ENCODE measurements at places on chromosomes 3 and 15.

- no peak for DNase-seq
These were observed 23.4 kb downstream of the TMEM202 start for GRCh38 chr15:72421484-72421883.

GRCh38 chr3:186209810-186210752 is 101.2 kb upstream of the ETV5 start:
- DNase-seq = no peak

DNA sequence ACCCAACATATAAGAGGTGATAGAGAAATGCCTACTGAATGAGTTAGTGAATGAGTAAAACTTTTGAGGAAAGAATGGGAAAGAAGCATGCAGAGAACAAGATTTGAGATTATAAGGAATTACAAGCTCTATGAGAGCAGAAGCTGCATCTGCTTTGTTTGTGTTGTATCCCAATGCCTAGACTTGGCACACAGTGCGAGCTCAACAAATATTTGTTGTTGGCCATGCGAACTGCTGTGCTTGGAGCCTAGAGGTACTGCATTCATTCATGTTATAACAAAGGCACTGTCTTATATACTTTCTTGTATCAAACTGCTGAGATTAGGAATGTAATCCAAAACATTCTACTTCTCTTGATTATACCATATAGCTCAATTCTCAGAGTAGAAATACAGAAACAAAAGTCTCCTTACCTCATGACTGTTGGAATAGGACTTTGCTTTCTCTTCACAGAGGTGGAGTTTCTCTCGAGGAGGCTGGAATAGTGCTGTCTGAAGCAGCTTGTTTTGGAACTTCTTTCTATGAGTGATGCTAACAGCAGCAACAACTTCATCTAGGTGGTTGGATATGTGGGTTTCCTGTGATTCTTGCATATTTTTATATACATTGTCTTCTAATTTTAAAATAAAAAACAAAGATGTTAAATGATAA is 21.1 kb downstream of the TTC23 start:
- DNase-seq = no peak

DNA sequence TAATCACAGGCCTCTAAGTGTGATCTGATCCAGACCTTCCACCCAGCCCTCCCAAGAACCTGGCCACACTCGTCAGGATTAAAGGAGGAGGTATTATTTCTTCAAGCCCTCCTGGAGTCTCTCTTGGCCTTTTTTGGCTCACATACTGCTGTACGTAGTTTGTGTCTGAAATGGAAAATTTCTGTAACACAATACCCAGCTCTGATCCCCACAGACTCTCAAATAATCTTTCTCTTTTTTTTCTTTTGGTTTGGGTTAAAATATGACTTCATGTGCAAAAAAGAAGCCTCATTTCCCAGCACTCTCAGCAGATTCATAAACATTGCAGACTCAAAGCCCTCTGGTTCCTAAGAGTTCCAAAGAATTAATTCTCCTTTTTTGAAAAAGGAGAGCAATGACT is 96.5 kb upstream of the PHLDB2 start:
- DNase-seq = no peak

DNA sequence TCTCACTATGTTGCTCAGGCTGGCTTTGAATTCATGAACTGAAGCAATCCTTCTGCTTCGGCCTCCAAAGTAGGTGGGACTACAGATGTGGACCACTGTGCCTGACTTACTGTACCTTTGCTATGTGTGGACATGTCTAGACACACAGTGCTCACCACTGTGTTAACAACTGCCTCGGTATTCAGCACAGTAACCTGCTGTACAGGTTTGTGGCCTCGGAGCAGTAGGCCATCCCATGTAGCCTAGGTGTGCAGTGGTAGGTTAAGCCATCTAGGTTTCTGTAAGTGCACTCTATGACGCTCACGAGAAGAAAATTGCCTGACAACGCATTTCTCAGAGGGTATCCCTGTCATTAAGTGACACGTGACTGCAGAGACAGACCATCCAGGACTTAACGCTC is 70.3 kb downstream of the TAMM41 start:
- no peak for DNase-seq

DNA sequence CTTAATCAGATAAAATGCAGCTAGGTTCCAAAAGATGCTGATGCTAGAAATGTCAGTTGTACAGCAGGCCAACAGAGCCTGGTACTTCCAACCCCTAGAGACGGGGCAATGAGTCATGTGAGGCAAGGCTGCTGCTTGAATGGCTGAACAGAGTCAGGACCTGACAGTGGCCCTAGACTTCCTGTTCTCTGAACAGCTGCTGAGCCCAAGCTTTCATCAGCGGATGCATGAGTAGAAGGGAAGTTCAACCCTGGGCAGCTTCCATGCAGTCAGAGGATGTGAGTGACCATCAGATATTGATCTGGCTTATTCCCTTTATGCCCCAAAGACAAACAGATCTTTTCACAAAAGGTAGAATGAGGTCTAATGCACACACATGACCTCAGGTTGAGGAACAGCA is 282.9 kb upstream of the COL8A1 start:
- DNase-seq = no peak

- DNase-seq = no peak
These were observed 11.8 kb downstream of the AAGAB start for GRCh38 chr15:67242708-67243111.

DNA sequence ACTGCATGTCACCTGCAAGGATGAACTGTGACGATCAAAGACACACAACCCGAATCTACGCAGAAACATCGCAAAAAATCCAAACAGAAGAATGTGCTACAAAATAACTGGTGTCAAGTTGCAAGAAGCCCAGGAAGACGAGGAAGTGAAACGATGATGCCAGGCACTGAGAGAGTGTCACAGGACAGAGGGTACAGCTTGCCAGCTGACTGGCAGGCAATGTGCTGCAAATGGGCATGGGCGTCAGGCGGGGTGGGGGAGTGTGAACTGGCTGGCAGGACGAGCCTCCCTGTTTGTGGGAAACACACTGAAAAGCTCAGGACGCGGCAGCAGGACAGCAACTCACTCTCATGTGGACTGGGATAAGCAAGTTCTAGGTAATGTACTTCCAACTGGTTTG is 28.9 kb upstream of the OCA2 start:
- no peak for DNase-seq

DNA sequence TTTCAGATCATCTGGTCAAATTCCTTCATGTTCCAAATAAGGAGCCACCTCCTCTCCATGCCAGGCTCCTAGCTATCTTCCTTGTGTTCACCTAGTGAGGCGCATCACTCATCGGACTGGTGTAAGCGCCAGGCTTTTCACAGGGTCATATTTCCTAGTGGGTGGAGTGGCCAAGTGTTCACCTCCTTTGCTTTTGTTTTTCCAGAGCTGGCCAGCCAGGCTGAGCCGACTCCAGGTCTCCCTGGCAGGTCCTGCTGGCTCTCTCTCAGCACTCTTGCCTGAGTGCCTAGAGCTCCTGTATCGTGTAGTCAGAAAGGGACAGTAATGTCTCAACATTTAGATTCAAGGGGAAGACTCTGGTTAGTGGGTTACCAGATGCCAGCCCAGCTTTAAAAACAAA is 31.0 kb downstream of the HEG1 start:
- DNase-seq = no peak

DNA sequence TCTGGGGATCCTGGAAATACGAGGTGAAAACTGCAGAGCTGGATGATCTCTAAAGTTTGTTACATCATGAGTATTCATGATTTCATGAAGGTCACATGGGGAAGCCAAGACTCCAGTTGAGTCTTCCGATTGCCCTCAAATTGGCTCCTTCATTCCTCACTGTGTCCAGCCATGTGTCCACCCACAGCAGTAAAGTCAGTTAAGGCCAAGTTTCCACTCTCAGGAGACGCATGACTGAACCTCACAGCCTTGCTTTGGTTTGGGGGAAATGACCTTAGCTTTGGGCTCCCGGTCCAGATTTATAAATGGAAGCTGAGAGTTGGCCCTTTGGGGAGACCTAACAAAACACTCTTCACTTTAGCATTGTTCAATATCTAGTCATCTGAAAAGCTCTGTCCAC is 289.7 kb upstream of the MCTP2 start:
- no peak for DNase-seq

- DNase-seq = no peak
These were observed 393.9 kb upstream of the CFAP20DC start for GRCh38 chr3:59443618-59444293.

DNA sequence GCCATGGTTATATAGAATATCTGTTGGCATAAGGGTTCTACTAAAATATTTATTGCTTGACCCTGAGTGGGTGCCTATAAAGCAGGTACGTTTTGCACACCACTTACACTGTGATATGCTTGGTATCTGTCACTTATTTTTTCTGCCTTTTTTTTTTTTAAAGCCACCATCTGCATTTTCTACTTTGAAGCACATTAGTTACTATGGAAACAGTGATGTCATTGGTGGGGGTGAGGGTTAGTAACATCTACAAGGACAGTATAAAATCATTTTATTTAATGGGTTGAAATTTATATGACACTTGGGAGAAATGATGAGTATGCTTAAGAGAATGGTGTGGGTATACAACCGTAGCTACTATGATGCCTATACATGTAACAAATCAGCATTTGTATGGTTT is 25.6 kb downstream of the SLCO3A1 start:
- DNase-seq = no peak

GRCh38 chr3:134150476-134150875 is 100.2 kb downstream of the RYK start:
- DNase-seq = no peak

DNA sequence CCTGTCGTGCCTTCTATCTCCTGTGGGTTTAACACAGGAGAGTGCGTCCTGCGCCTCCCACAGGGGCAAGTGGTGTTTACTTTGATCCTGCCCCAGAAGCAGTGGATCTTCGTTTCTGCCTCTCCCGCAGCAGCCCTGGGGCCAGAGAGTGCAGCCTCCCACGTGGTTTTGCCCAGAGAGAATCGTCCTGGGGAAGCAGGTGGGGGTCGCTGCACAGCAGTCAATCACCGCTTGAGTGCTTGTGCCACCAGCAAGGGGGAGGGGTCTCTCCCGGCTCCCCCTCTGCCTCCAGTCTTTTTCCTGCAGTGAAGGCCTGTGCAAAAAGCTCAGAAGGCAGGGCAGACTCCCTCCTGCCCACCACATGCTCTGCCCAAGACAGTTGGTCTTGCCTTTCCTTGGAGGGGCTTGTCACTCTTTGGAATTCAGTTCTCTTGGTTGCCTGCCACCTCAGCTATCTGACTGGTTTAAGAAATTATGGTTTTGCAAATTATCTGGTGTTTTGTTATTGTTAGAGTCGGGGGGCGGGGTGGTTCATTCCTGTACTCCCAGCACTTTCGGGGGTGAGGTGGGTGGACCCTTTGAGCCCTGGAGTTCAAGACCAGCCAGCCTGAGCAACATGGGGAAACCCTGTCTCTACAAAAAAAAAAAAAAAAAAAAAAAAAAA is 26.9 kb downstream of the STOML1 start:
- DNase-seq = peak; percentile 61

- DNase-seq = no peak
These were observed 5.9 kb downstream of the CASR start for GRCh38 chr3:122189357-122189756.

GRCh38 chr3:106341087-106341486 is 472.3 kb upstream of the CBLB start:
- no peak for DNase-seq

DNA sequence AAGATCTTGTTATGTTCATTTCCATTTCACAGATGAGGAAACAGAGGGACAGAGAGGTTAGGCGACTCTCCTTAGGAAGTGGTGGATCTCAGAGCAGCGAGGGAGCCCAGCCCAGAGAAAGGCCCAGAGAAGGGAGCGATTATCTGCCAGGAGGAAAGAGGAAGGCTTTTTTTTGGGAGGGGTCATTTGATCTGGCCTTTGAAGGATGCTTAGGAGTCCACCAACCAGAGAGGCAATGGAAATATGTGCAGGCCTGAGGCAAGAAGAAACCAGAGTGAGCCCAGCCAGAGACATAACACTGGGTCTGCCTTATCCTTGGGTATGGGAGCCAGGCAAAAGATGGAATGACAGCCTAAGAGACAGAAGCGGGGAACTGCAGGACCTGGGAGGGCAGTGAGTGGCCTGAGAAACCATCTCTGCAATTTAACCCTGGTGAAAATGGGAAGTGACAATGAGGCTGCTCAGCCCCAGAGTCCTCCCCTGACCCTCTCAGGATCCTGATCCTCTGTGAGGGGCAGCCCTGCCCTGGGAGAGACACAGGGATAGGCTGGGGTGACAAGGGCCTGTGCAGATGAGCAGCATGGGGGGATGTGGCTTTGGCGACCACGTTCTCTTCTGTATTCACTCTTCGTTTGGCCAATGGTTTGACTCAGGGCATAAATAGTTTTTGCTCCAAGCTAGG is 163.2 kb downstream of the WNT7A start:
- DNase-seq = no peak

DNA sequence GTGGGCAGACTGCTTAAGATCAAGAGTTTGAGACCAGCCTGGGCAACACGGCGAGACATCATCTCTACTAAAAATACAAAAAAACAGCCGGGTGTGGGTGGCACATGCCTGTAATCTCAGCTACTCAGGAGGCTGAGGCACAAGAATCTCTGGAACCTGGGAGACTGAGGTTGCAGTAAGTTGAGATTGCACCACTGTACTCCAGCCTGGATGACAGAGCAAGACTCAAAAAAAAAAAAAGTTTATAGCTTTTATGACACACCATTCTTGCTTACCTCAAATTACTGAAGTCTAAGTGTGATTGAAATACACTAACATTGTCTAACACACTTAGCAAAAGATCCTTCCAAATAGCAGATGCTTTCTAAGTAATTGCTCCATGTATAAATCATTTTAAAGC is 207.6 kb downstream of the STAG1 start:
- no peak for DNase-seq

DNA sequence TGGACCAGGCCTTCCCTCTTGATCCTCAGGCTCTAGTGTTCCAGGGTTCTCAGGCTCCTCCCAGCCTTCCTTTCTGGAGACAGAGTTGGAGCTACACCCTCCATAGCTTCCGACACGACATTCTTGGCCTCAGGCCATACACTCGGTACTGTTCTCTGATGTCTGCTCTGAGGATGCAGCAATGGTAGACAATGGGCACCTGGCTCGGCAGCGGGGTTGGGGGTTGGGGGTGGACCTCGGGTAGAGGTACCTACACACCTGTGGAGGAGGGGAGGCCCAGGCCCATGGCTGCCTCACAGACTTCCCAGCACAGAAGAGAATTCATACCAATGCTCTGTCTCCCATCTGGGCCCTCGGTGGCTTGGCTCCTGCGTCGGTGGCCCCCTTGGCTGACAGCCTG is 21.4 kb downstream of the CCDC13 start:
- DNase-seq = no peak

DNA sequence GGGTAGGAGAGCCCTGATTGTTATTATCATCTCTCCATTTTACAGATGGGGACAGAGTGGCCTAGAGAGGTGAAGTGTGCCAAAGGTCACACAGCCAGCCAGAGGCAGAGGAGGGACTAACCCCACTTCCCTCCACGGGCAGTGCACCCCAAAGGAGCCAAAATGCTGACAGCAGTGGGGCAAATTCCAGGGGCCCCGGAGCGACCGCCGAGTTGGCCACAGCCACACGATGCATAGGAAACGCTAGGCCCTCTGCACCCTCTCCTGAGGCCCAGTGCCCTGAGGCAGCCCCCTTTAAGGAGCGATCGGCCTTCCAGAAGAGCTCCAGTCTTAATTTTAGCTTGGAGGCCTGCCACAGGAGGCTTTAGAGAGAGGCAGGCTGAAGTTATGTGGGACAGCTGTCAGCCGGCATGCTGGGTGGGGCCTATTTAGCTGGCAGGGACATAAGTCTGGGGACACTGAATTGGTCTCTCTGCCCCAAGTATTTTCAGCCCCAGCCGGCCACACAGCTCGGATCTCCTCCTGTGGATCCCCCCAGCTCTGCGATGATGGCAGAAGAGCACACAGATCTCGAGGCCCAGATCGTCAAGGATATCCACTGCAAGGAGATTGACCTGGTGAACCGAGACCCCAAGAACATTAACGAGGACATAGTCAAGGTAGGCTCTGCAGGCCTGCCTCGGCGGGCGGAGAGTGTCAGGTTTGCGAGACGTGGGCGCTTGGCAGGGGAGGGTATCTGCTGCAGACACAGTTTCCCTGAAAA is at the start of gene CAV3:
TSS of gene CAV3 (plus strand) at position 471 of the 763 bp plus-strand sequence. CDS start at position 546, 75 bp downstream.
- DNase-seq = no peak

Measured in activated naive CD4-positive, alpha-beta T cell treated with anti-CD3 and anti-CD28 coated beads, Interleukin-2, amount 50 U/mL, for 72 hours (primary cell).